ENCODE measurements at places on chromosomes 12 and 14.

DNA sequence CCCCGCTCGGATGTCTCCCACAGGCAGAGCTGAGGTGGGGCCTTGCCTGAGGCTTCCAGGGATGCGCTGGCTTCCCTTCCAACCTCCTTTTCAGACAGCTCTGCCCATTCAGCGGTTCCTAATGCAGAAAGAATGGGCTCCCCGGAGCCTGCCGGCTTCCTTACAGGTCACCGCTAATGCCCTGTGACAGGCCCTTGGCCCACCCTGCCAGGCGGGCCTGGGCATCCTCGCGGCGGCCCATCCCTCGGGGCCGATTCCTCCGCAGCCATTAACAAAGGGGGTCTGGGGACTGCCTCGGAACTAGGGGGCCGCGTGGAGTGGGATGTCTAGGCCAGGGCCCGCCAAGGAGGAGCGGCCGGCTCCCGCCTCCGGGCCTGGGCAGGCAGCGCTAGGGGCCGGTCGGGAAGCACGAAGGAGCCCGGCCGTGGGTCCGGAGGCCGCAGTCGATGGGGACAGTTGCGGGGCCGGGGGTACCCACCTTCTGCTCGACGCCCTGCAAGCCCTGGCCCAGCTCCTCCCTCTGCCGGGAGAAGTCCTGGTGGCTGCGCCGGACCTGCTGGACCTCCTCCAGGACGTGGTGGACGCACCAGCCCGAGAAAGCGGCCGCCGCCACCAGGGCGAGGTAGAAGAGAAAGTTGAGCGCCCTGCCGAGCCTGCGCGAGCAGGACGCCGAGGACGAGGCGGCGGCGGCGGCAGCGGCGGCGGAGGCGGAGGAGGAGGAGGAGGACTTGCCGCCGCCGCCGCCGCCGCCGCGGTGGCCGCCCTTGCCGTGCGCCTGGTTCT lies 738 bp downstream of the CKAP4 start:
- peak; percentile 37 for DNase-seq

DNA sequence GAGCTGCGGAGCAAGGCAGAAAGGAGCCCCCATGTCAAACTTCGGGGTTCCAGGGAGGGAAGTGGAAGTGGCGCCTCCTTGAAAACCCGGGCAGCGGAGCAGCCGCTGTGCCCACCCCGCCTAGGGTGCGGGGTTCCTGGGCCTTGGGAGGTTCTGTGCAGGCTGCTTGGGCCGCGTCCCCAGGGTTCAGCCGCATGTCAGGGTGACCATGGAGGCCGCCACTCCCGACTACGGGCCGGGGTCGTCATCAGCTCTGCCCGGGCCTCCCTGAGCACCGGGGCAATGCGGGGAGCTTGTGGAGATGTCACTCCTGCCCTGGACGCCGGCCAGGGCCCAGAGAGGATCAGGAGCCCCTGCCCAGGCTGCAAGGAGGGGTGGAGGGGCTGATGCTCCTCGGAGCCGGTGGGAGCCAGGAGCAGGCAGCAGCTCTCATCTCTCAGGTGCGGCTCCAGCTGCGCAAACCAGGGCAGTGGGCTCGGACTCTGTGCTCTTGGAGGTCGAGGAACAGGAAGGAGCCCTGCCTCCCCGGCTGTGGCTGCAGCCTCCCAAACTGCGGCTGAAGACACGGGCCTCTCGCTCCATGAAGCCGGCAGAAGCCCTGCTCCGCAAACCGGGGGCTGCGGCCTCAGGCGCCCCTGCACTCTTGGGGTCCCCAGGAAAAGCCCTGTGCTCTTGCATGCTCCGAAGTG lies 1286.5 kb downstream of the TMEM121 start:
- DNase-seq = no peak

- no peak for DNase-seq
Observed at GRCh38 chr12:87678453-87678852, 350.7 kb downstream of the C12orf50 start.

- DNase-seq = no peak
Observed at GRCh38 chr12:90229407-90230170, 521.0 kb upstream of the ATP2B1 start.

GRCh38 chr12:11768233-11768965 lies 118.9 kb downstream of the ETV6 start:
- no peak for DNase-seq

GRCh38 chr12:60920841-60921495 lies 1325.1 kb downstream of the SLC16A7 start:
- no peak for DNase-seq

GRCh38 chr14:105267820-105268548 lies 19.7 kb downstream of the BTBD6 start:
- DNase-seq = no peak

DNA sequence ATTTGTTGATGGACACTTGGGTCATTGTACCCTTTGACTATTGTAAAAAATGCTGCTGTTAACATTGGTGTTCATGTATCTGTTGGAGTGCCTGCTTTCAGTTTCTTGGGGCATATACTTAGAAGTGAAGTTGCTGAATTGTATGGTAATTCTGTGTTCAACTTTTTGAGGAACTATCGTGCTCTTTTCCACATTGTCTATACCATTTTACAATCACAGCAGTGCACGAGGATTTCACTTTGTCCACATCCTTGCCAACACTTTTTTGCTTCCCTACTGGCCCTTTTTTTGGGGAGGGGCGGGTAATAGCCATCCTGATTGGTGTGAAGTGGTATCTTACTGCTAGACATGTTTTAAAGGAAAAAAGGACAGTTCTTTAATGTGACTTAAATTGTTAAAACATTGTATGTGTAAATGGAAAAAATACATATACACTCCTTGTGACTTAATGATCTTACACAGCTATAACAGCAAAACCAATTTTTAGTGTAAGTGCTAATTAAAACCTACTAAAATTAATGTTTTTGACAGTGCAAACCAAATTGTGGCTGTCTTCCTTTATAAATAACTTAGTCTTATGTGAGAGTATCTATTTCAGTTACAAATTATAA lies 52.7 kb downstream of the WNK1 start:
- no peak for DNase-seq

DNA sequence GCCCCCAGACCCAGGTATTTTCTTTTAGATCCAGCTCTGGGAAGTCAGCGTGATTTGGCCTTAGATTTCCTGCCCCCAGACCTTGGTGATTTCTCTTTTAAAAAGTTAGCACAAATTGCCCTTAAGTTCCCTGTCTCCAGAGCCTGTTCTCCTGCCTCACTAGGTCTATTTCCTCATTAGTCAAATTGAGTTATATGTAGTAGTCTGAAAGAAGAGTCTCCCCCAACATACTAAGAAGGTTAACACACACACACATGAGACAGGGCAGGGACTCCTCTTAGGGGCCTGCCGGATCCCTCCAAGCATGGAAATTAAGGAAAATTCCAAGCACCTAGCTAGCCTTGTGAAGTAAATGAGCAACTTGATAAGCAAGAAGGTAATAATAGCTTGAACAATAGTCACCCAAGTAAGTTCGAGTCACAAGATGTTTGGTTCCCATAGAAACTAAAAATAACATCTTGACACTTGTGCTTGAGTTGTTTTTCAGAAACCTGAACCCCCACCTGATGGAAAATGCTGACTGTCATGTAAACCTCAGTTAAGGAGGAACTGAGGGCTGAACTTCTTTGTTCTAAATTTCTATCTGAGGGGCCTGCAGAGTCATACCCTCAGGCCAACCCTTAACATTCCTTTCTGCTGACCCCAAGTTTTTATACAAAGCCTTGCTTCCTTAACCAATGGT lies 51.6 kb downstream of the CAND1 start:
- DNase-seq = no peak
